Bone marrow (tissue), 2 donors: ENCODE measurements at places on chromosomes 4 and X.

DNA sequence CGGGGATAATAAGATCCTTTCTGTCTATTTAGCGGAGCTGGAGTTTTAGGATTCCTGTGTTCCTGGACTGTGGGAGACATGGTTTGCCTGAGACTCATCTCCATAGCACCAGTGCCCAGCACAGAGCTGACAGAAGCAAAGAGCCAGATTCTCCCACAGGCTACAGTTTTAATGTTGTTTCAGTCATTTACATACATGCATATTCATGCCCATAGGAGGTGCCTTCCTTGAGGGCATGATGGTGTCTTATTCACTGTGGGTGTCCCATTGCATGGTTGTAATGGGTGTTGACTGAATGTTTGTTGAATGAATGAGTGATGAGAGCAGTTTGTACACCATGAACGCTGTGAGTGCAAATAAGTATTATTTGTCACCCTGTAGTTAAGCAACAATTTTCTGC lies 260.6 kb downstream of the EVC2 start:
- DNase-seq: no peak

GRCh38 chr4:6795821-6796220 lies 13.3 kb downstream of the KIAA0232 start:
- no peak for DNase-seq

DNA sequence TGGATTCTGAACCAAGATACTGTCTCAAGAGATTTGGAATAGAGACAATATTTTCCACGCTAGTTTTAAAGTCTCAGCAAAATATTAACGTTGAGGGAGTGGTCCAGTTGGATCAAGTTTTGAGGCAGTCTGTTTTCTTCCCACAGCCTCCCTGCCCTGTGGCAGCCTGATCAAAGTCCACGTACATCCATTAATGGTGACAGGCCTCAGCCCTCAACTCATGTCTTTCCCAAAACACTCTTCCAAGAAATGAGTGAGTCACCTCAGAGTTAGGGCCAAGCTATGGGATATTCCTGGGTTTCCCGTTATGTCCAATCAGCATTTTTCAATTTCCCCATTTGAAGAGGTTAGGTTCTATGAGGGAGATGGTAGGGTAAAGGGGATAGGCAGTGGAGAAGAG lies 28.5 kb downstream of the EGFL6 start:
- DNase-seq: no peak

- no peak for DNase-seq
Measured at GRCh38 chr4:78417603-78418002, 134.0 kb upstream of the ANXA3 start.

DNA sequence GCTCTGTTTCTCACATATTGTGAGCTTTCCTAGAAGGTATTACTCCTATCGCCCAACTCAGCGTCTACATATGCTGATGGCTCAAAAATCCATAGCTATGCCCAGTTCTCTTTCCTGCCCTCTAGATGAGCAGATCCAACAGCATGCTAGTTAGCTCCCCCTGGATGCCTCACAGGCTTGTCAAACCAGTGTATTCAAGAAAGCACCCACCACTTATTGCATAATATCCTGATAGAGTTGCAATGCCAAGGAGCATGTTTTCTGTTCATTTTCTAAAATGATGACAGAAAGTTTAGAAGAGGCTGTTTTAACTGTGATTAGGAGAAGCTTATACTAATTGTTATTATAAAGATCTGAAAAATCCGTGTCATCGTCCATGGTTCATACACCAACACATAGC lies 1.9 kb upstream of the PACRGL start:
- DNase-seq: no peak

GRCh38 chrX:9842541-9842940 lies 56.3 kb downstream of the SHROOM2 start:
- no peak for DNase-seq

GRCh38 chr4:7632341-7632740 lies 197.6 kb upstream of the PSAPL1 start:
- DNase-seq: no peak

- no peak for DNase-seq
Measured at GRCh38 chr4:51825341-51825740, 17.6 kb upstream of the DCUN1D4 start.

- DNase-seq: no peak
Measured at GRCh38 chrX:70476934-70477733, 32.5 kb downstream of the DLG3 start.

DNA sequence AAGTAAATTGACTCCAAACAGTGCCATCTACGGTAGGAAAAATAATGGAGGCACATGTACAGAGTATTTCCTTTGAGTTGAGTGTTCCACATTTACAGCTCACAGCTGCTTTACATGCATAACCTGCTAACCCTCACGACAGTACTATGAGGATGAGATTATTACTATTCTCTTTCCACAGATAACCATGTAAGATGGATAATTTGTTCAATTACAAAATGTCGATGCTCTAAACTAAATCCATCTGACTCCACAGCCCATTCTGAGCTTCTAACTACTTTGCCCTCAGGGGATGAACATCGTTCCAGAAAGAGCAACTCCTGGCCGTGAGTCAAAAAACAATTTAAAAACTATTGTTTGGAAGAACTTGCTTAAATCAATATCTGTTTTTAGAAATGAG lies 330.4 kb upstream of the NWD2 start:
- DNase-seq: no peak

DNA sequence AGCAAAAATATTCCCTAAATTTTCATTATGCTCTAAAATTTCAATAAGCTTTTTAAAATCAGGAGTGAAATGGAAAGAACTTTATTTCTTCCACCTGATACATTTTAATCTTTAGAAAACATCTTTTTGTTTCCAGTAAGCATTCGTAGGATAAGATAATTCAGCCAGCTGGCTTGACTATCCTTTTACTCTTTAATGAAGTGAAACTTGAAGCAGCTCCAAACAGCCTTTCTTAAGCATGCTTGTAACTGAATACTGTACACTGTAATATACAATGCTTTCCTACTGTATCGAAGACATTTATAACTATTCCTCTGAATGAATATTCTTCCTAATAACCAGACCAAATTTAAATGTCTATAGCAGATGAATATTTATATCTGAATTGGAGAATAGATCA lies 98.8 kb downstream of the KLHL4 start:
- DNase-seq: no peak

DNA sequence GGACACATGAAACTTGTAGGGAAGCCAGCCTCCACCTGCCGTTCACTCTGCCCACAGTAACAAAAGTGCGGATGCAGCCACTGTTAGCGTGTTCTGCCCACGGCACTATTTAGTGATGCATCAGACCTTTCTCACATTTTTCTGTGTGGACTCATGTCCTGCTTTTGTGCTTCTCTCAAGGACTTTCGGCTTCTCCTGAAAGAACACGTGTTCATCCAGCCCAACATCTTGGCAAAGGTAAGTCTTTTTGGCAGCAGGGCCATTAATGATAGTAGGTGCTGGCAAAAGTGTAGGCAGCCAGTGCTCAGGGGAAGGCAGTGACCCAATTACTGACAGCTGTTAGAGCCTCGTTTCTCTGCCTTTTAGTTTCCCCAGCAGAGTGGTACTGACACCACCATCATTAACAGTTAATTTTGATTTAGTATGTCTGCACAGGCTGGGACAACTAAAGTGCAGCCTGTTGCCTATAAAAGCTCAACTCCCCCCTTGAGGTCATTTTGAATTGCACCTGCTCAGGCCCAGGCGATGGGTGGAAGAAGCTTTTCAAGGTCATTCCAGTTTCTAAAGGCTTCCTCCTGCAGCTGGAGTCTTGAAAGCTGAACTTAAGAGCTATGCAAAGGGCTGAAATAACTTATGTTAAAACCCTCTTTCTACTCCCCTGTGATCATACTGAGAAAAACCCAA lies 54.5 kb upstream of the HPSE start:
- no peak for DNase-seq

DNA sequence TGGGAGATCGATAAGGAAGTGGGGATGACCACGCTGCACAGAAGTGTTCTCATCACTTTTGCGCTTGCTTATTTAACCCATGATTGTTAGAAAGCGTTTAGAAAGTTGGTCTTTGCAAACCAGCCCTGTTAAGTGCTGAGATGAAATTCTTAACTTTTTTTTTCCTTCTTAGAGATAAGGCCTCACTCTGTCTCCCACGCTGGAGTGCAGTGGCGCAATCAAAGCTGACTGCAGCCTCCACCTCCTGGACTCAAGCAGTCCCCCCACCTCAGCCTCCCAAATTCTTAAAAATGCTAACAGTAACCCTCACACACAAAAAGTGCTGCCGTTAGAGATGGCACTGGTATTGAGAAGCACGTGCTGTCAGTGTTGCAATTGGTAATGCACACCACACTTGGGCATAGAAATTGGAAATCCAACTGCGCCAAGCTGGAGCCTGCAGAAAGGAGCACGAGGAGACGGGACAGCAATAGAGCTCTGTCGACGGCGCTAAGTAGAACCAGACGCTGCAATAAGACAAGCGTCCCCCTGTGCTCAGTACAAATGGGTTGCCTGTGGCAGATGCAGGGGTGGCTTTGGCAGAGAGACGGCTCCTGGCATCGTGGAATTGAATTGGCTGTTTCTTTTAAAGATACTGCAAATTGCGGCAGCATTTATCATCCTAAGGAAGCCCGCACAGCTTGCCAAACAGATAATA lies 113.4 kb downstream of the TBL1X start:
- no peak for DNase-seq

GRCh38 chr4:57445686-57446085 lies 335.5 kb upstream of the IGFBP7 start:
- no peak for DNase-seq

GRCh38 chr4:122334828-122335227 lies 44.0 kb upstream of the ADAD1 start:
- DNase-seq: no peak

GRCh38 chr4:152536545-152537182 lies 772 bp upstream of the FBXW7 start:
- peak; percentile 42 for DNase-seq

DNA sequence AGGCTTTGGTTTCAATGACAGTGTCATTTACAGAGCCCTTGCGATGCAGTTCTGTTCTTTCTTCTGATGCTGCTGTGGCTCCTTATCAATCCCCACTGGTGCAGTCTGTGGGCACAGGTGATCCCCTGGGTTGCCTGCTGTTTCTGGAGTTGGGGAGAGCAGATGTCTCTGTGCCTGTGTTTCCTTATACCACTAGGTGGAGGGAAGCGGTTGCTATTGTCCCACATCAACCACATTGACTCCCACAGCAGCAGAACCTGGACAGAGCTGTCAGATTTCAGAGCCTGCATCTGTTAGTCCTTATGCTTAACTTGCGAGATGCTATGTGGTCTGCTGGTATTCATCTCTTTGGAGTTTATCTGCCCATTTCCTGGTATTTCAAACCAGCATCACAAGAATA lies 57.7 kb downstream of the NEIL3 start:
- DNase-seq: no peak

GRCh38 chr4:156060661-156061060 lies 107.0 kb upstream of the CTSO start:
- DNase-seq: no peak

DNA sequence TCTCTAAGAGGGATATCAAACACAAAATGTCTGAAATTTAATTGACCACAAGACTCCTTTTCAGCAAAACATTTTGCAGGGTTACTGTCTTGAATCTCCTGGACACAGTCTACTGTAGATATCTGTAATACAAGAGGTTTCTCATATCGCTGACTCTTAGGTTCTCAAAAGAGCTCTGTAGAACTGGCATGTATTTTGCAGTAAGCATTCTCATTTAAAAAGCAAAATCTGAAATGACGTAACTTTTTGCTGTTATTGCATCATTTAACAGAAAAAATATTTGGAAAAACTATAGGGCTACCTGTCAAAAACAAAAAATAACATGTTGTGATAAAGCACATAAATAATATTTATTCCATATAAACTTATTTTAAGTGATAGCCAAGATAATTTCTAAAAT lies 114.2 kb downstream of the CDS1 start:
- no peak for DNase-seq

- DNase-seq: no peak
Measured at GRCh38 chrX:150566734-150567182, 1.7 kb upstream of the MTM1 start.

GRCh38 chrX:38940547-38940946 lies 139.3 kb downstream of the MID1IP1 start:
- no peak for DNase-seq

DNA sequence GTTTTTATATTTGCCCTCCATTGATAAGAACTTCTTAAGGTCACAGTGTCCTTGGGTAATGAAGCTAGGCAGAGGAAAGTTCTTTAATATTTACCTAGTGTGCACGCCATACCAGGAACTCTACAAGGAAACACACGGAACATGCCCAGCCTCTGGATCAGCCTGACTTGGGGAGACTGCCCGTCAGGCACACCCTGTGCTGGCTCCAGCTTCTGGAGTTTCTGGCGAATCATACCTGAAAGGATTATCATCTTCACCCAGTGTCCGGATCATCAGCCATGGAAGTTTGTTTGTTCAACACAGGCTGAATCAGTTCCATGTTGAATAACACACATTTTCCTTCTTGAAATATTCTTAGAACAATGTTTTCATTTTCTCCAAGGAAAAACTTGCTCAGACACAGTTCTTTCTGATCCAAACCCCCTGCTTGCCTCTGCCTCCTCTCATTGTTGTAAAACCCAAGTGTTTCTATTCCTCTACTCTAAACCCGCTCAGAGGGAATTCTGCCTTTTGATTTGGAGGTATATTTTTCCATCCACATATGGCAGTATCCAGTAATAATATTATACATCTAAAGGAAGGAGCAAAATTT lies 176.7 kb downstream of the SHROOM3 start:
- DNase-seq: no peak

GRCh38 chr4:122328893-122329292 lies 49.9 kb upstream of the ADAD1 start:
- DNase-seq: no peak

GRCh38 chr4:85826060-85826678 lies 351.2 kb downstream of the ARHGAP24 start:
- no peak for DNase-seq

DNA sequence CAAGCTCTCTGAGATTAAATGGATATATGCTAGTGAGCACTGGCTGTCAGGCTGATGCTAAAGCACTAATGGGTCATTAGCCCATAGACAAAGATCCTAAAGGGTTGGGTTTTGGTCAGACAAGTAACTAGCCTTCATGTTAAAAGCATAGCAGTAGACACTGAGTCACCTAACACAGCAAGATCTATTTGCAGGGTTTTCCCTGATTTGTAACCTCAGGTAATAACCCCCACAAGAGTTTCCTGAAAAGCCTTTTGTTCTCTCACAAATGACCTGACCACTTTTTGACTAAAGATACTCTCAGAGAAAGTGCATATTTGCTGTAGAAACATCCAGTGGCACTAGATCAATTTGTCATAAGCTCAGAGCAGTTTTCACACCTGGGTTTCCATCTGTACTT lies 251.1 kb upstream of the TEX13A start:
- DNase-seq: no peak

GRCh38 chrX:51395810-51396728 lies 63.4 kb downstream of the NUDT10 start:
- DNase-seq: no peak
